ENCODE measurements at places on chromosomes 6 and 20. TPM values are rescaled to one million over a fixed set of nuclear protein-coding genes. Genes with fewer than 3 reads are reported as not detected.

The DEK gene
- 90.3 TPM for total RNA-seq

The MUCL3 gene
- total RNA-seq = not detected

- H3K4me1 ChIP-seq = peaks cover 5% of the 10 kb centered on the region
- no peak overlapping the region for H3K4me3 ChIP-seq
- H3K36me3 ChIP-seq = no peaks in the 10 kb centered on the region
- no peak overlapping the region for H3K27ac ChIP-seq
- H3K27me3 ChIP-seq = no peaks in the 10 kb centered on the region
Observed at GRCh38 chr6:136511926-136512325, 38.3 kb downstream of the MAP7 start.

DNA sequence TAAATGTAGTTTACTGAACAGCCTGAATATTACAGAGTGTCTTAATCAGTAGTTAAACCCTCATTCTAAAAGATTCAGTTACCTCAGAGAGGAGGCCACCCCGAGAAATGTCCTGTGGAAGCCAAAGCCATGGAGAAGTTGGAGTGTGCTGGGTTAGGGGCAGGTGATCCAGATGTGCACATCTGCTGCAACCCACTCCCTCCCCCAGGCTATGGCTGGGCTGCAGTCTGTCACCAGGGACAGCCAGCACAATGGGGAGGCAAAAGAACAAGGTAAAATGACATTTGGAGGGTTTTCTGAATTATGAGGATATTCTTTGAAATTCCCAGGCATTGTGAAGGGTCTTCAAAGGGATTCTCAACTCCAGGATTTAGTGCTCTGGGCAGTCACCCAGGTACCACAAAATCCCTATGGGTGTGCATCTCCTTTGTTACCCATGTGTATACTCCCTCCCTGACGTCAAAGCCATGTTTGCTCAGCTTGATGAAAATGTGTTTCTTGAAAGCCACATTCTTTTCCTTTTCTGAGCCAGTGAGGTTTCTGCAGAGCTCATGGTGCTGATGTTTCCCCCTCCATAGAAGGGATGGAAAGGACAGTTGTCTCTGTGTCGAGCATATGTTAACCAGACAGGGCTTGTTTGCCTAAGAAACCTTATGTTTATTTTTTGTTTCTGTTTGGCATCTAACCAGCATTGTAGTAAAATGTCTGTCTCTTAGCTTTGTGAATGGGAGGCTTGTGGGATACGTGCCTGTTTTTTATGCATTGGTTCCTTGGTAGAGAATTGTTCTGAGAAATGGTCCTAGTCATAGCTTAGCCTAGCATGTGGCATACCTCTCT is 212.3 kb upstream of the TBX18 start:
- no peak overlapping the region for H3K27ac ChIP-seq
- no peak for DNase-seq
- no peak overlapping the region for H3K4me3 ChIP-seq
- H3K27me3 ChIP-seq = no peaks in the 10 kb centered on the region

GRCh38 chr6:48567016-48567415 is 456.0 kb upstream of the PTCHD4 start:
- H3K4me1 ChIP-seq = no peaks in the 10 kb centered on the region
- H3K27ac ChIP-seq = no peak overlapping the region
- DNase-seq = no peak

Data from GM23248 (cell line).